Posterior cingulate gyrus (tissue), 11 donors: ENCODE measurements at places on chromosomes 2 and 18.

GRCh38 chr2:20986024-20986939 is 57.6 kb downstream of the APOB start:
- no peak for DNase-seq

DNA sequence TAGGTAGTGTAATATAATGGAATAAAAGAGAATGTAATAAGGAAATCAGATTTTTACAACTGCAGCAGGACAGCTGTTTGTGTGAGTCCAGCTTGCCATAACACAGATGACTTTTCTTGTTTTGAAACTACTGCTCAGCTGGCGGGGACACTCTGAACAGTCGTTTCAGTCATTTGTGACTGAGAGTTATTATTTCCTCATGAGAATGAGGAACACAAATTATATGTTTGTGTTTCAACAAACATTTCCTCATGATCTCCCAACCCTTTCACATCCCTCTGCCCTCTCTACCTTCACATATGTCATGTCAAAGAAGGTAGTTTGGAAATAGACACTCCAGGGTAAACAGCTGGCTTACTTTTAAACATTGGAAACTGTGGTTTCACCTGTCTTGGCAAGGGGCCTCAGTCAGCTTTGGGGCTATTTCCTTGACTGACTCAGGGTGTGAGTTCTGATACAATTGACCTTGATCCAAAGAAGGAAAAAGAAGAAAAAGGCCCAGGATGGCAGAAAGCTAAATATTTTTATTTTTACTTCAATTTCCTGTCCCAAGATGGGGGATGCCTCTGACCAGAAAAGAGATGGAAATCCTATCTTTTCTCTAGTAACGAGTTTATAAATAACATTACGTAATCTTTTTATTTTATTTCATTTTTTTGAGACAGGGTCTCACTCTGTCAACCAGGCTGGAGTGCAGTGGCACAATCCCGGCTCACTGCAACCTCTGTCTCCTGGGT is 593 bp downstream of the SP140L start:
- DNase-seq = no peak

DNA sequence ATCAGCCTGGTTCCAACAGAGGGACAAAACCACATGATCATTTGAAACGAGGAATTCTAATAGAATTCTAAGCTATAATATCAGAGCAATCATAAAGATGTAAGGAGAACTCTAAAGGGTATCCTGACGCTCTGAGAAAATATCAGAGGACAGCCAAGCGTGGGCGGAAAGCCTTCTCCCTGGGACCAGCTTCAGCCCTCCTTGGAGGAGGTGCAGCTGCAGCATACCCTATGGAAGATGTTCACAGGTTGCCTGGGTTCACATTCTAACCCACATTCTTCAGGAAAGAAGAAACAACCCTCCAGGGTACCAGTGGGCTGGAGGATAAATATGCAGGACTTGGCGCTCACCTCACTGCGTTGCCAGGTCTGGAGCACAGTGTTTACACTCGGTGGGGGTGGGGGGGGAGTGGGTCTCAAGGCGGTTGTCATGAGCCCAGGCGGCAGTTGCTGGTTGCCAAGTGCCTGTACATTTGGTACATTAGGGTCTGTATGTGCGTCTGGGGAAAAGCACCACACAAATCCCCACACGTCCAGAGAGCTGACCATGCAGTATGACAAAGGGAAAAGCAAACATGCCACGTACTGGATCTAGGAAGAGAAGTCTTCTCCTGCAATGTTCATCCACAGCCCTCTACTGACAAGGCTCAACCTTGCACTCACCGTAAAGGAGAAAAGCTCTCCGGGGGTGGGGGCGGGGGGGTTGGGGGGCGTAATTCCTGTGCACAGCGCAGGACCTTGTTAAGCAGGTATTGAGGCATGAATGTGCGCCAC is 80.5 kb downstream of the CDH19 start:
- no peak for DNase-seq

GRCh38 chr18:77133835-77134496 is 1.4 kb upstream of the MBP start:
- peak; percentile 48 for DNase-seq

DNA sequence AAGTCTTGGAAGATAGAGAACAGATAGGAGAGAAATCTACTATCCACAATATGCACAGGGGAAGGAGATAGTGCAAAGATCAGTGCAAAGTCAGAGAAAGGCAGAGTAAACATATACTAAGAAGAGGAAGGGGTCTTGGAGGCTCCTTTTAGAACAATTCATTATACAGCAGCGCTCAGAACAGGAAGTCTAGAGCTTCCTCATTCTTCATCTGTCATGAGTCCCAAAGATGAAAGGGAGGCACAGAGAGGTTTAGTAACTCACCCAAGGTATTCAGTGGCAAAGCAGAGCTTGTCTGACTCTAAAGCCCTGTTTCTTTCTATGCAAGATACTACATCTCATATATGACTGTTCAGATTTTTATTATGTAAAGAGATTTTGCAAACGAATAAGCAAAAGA is 1.4 kb downstream of the SP110 start:
- DNase-seq = no peak

- DNase-seq = no peak
These were observed 492.8 kb upstream of the RAB12 start for GRCh38 chr18:8116341-8117005.

DNA sequence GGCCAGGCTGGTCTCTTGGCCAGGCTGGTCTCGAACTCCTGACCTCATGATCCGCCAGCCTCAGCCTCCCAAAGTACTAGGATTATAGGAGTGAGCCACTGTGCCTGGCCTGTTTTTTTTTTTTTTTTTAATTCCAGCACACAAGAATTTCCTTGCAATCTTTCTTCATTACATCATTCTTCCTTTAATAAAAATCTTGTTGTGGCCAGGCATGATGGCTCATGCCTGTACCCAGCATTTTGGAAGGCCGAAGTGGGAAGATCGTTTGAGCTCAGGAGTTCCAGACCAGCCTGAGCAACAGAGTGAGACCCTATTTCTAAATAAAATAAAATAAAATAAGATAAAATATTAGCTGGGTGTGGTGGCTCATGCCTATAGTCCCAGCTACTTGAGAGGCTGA is 21.4 kb upstream of the PLEKHM3 start:
- DNase-seq = no peak

DNA sequence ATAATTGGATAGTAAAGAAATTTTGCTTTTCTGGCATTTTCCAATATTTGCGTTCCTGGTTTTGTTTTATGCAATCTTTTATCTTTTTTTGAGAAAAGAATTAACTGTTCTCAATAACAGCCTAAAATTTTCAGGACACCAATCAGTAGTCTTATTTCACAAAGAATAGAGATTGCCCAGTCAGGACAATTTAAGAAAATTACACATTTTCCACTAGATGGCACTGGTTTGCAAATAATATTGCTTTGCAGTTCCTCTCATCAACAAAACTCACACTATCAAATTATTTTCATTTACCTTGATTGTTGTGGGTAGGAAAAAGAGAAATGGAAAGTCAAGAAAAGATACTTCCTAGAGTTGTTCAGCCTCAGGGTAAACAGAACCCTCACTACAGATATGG is 2.4 kb upstream of the RBM45 start:
- DNase-seq = no peak

DNA sequence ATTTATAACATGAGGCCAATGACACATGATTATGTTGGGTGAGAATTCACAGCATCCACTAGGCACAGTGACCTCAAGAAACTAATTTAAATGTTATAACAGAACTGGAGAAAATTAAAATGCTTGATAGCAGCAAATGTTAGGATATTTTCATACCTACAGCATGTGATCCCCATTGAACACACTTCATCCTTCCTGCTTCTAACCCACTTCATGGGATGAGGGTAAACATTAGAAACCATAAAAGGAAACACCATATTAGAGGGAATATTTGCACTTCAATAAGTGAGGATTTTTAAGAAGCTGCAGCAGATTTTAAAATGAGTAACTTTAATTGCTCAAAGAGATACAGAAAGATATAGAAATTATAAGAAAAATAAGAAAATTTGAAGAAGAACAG is 117.1 kb downstream of the FSHR start:
- DNase-seq = no peak

DNA sequence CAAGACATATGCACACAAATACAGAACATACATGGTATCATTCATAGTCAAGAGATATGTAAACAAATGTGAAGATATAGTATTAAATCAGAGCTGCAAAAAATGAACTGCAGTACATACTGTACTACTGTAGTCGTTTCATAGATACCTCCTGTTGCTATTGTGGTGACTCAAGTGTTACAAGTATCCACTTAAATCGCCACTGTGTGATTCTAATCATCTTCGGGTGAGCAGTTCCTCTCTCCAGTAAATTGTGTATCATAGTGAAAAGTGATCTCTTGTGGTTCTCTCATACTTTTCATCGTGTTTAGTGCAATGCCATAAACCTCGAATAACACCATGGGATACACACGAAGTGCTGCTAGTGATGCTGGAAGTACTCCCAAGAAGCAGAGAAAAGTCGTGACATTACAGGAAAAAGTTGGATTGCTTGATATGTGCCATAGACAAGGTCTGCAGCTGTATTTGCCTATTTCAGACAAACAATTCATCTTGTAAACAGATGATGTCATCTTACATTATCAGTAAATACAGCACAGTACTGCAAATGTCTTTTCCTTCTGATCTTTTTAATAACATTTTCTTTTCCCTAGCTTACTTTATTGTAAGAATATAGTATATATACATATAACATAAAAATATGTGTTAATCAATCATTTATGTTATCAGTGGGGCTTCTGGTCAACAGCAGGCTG is 222.2 kb downstream of the BCL11A start:
- no peak for DNase-seq

DNA sequence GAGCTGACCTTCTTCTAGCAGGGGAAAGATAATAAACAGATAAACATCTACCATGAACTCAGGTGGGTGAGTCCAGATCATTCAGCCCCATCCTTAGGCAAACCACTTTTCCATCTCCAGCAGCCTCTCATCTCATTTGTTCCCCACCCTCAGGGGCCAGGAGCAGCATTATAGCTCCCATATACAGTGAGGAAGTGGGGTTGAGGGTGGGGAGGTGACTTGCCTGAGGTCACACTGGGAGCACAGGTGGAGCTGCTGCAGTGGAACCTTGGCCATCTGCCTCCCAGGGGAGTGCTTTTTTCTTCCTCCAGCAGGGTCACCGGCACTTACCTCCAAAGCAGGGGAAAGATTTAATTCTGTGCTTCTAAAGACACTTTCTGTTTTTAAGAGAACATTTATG is 212.5 kb upstream of the SMAD2 start:
- DNase-seq = no peak

DNA sequence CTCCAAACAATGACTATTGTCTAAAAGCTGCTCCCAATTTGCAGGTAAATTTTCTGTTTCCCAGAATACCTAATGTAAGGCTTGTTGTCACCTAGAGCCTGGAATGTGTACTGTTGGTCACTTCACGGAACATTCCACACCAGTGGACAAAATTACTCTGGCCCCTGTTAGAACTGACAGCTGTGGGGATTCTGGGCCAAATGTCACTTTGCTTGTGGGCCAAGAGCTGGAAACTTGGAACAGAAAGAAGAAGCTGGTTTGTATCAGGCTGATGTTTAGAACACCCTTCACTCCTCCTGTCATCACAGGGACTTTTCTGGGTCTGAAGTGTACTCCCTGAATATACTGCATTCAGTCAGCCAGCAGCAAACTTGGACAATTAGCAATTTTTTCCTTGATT is 495.6 kb upstream of the SYT4 start:
- DNase-seq = no peak

- peak; percentile 87 for DNase-seq
These were observed at the start of gene ACADL for GRCh38 chr2:210224941-210225672. Gene ACADL, minus strand, starts transcription at chr2:210225447. Its CDS starts 184 bp downstream, at chr2:210225263.

DNA sequence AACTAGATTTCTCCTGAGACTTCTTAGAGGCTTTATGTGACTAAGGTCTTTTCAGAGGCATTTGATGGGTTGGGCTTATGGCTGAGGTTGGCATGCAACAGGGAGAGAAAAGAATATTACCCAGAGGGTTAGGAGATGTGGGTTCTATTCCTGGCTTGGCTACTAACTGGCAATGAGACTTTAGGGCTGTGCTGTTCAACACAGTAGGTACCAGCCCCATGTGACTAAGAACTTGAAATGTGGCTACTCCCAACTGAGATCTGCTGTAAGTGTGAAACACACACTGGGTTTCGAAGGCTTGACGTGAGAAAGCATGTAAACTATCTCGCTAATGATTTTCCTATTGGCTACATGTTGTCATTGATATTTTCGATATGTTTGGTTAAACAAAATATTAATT is 324.9 kb upstream of the SLC14A2 start:
- DNase-seq = no peak

GRCh38 chr2:138029276-138029675 is 65.0 kb downstream of the HNMT start:
- no peak for DNase-seq

- no peak for DNase-seq
These were observed 33.2 kb downstream of the SNED1 start for GRCh38 chr2:241031436-241032165.

GRCh38 chr2:55054106-55054875 is 4.0 kb upstream of the RTN4 start:
- DNase-seq = no peak

- DNase-seq = no peak
These were observed 425.9 kb upstream of the SLC8A1 start for GRCh38 chr2:40877734-40878288.

DNA sequence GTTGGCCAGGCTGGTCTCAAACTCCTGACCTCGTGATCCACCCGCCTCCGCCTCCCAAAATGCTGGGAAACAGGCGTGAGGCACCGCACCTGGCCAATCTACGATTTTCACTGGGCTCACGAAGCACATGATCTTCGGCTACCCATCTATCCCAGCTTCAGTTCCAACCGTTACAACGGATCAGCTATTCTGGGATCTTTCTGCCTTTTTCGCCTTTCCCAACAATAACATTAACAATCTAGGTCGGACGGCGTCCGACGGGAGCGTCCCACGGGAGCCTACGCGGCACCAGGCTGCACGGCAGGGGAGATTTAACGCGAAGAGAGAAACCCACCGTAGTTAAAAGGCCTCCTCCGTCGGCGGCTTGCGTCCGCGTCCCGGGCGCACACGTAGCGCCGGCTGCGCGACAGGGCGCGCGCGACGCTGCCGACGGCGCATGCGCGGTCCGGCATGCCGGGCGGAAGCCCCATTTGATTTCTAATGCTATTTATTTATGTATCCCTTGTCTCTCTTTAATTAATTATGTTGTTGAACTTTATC is at the start of gene MSL3B:
TSS of gene MSL3B (minus strand) at position 394 of the 540 bp plus-strand sequence.
- DNase-seq = no peak

- no peak for DNase-seq
These were observed 25.5 kb downstream of the ASB18 start for GRCh38 chr2:236238751-236239150.

GRCh38 chr2:9638532-9638931 is 7.7 kb upstream of the YWHAQ start:
- peak; percentile 87 for DNase-seq

- peak; percentile 64 for DNase-seq
These were observed 567.7 kb downstream of the DCC start for GRCh38 chr18:52907543-52908308.

- DNase-seq = no peak
These were observed 11.3 kb upstream of the DPP4 start for GRCh38 chr2:162085090-162085891.
